ENCODE measurements at places on chromosomes 5 and 9. TPM values are rescaled to one million over a fixed set of nuclear protein-coding genes. Genes with fewer than 3 reads are reported as not detected.

FGFR4 gene
- total RNA-seq = 16.3 TPM

SPATA31D4 gene
- total RNA-seq = not detected

SMU1 gene
- 23.5 TPM for total RNA-seq

DNA sequence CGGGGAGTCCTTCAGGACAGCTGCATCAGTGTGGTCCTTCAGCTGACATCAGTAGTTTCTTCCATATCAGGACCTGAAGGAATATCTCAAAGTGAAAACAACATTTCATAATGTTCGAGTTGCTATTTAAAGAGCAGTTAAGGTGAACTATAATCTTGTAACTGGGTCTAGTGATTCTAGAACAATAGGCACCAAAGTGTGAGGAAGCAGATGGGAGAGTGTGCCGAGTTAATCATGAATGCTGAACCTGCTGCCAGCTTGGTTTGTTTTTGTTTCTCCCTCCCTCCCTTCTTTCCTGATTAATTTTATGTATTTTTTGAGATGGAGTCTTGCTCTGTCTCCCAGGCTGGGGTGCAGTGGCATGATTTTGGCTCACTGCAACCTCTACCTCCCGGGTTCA is 3.6 kb upstream of the PTGR1 start:
- no peaks in the 10 kb centered on the region for H3K27me3 ChIP-seq
- H3K36me3 ChIP-seq = no peaks in the 10 kb centered on the region
- no peak for DNase-seq
- no peaks in the 10 kb centered on the region for H3K4me1 ChIP-seq
- no peak overlapping the region for H3K4me3 ChIP-seq

- H3K36me3 ChIP-seq = no peaks in the 10 kb centered on the region
- H3K27ac ChIP-seq = no peak overlapping the region
- H3K27me3 ChIP-seq = no peaks in the 10 kb centered on the region
- H3K4me1 ChIP-seq = no peaks in the 10 kb centered on the region
- H3K4me3 ChIP-seq = no peak overlapping the region
Observed at GRCh38 chr5:102554082-102554481, 55.3 kb upstream of the SLCO6A1 start.

GRCh38 chr9:36008774-36009300 is 27.9 kb upstream of the RECK start:
- peak; percentile 52 for DNase-seq
- no peaks in the 10 kb centered on the region for H3K4me1 ChIP-seq
- H3K27ac ChIP-seq = no peak overlapping the region
- H3K36me3 ChIP-seq = no peaks in the 10 kb centered on the region
- H3K4me3 ChIP-seq = no peak overlapping the region
- H3K27me3 ChIP-seq = peaks cover 9% of the 10 kb centered on the region

GRCh38 chr9:78049484-78049883 is 17.9 kb upstream of the GNAQ start:
- H3K27me3 ChIP-seq = no peaks in the 10 kb centered on the region
- no peaks in the 10 kb centered on the region for H3K4me1 ChIP-seq
- no peak overlapping the region for H3K4me3 ChIP-seq
- H3K36me3 ChIP-seq = no peaks in the 10 kb centered on the region
- DNase-seq = no peak
- H3K27ac ChIP-seq = no peak overlapping the region

Data from adrenal gland (tissue), 19 donors.